NCI-H187 (cell line): ENCODE measurements at places on chromosomes 2 and 18.

GRCh38 chr2:37653093-37653492 lies 18.3 kb downstream of the CDC42EP3 start:
- DNase-seq: no peak

GRCh38 chr18:75269696-75270095 lies 59.1 kb downstream of the TSHZ1 start:
- no peak for DNase-seq

DNA sequence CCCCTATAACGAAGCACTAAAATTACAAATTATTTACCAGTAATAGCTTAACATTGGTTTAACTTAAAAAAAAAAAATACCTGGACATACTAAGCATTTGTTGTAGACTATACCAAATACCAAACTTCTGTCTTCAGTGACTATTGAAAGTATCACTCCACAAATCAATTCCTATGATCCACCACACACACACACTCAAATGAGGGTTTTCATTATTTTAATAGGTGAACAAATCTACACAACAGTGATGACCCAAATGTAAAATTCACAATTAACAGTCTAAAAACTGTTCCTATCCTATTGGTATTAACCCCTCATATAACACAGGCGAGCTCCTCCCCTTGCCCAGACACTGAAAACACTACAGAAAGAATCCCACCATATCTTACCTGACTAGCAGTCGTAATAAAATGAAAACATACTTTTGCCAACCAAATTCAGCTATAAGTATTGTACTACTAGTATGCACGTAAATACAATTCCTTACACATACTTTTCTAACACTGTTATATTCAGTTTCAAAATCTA lies 2.5 kb downstream of the SP3 start:
- DNase-seq: no peak

- no peak for DNase-seq
Observed at GRCh38 chr2:142165790-142166189, 35.0 kb upstream of the LRP1B start.

DNA sequence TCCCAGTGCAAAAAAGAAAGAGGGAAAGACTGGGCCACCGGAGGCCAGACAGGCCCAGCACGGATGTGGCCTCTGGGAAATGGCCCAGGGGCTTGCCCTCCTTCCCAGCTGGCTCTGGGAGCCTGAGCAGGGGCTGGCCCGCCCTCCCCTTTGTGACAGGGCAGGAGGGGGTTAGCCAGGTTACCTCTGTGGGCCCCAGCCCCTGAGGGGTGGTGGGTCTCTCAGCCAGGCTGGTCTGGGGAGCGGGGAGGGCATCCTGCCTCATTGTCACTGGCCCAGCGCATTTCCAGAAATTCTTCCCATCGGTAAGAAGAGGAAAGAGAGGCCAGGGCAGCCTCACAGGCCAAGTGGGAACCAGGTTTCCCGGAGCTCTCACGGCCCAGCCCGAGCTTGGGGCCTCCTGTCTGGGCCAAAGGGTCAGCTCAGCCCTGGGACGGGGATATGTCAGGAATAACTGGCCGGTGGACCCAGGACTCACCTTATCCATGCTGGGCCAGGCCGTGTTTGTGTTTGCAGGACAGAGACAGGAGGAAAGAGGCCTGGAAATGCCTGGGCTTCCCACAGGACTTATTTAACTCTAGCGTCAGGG lies 182.2 kb downstream of the ZFP36L2 start:
- no peak for DNase-seq

DNA sequence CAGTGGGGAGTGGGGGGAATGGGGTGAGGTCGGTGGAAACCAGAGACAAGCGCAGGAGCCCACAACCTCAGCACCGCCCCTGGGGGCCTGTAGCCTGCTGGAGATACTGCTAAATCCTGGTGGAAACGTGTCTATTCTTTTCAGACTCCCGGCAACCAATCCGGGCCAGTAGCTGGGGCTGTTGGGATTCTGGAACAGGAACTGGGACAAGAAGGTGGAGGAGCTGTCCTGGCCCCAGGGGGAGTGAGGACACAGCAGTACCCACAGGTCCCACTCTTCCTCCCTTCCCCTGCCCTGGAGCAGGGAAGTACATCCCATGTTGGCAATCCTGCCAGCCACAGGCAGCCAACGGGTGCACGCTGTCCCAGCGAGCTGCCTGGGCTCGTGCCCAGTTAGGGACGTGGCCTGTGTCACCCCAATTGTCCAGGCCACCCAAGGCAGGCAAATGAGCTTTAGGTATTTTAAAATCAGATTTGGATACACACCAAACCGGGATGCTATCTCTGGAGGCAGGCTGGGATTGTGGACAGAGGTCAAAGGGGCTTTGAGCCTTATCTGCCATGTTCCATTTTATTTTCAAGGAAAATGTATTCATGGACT lies 51.8 kb downstream of the HS1BP3 start:
- DNase-seq: no peak

- no peak for DNase-seq
Observed at GRCh38 chr18:35634323-35634722, 52.8 kb downstream of the GALNT1 start.

DNA sequence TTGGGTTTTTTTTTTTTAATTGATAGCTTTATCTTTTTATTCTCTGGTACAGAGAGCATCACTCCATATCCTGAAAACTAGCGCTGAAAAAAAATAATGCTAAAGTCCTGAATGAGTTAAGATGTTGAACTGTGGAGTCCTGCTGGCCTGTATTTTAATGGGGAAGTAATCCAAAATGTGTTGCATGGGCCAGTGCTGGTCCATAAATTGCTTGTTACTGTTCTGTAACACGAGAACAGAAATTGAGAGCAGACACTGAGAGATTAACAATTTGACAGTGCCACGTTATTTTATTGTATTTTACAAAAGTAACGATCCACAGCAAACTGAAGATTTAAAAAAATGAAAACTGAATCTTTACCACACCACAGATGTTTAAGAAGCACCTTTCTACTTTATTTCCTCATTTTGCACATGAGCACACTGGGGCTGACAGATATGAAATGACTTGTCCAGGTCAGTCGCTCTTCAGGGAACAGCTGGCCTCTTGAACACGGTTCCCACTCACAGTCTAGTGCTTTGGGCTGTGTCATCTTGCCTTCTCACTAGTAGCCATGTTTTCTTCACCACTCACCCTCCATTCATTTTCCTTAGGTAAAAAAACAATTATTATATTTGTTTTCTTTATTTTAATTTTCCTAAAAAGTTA lies 35.3 kb downstream of the ZCCHC2 start:
- DNase-seq: no peak

DNA sequence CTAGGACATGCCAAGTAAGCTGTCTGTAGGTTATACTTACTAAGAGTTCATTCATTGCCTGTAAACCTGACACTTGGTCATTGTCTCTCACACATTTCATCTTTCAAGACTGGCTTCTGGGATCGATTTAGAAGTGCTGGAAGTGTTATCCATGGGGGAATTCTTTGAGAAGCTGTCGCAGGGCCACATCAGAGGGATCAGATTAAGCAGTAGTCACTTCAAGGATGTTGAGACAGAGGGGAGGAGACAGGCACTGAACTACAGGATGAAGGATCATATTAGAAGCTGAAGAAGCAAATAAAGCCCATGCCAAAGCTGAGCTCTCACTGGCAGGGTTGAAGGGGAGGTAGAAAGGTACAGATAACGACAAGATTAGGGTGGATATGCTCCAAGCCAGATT lies 49.0 kb downstream of the CDK15 start:
- DNase-seq: no peak

GRCh38 chr2:17455343-17455742 lies 62.9 kb downstream of the RAD51AP2 start:
- no peak for DNase-seq

GRCh38 chr18:59987102-59987501 lies 87.3 kb downstream of the PMAIP1 start:
- no peak for DNase-seq

DNA sequence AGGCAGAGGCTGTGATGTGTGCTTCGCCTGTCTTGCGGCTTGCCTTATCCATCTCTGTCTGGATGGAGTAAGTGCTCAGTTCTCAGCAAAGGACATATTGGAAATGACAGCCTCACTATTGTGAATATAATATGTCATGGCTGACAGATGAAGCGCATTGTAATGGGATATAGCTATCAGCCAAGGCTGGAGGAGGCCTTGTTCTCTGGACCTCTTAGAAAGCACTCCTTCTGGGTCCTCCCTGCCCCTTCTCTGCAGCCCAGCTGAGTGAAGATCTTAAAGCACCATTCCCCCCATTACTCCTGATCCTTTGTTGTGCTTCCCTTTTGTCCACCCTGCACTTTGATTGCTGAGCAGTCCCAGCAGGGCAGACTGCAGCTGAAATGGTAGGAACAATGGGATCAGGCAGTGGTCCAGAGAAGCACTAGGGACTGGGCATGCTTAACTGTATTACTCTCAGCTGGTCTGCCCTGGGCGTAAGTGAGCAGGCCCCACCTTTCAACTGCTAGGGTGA lies 265.3 kb downstream of the SETBP1 start:
- peak; percentile 60 for DNase-seq
